ENCODE measurements at places on chromosomes 3 and 15.

DNA sequence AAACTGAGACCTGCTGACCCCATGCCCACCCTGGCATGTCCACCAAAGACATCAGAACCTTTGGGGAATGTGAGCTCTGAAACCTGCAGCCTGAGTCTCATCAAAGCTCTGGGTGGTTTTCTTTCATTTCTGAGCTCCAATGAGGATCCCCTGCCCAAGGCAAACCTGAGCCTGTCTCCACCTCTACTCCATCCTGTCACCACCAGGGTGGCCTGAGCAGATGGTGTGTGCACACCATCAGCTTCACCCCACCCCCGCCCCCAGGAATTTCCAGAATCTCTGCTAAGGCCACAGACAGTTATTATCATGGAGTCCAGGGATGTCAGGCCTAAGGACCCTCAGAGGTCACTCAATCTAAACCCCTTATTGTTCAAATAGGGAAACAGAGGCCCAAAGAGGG is 1.3 kb downstream of the XIRP1 start:
- no peak for DNase-seq

- DNase-seq = no peak
Observed at GRCh38 chr15:38085114-38085513, 150.7 kb downstream of the TMCO5A start.

- DNase-seq = no peak
Observed at GRCh38 chr3:106305882-106306435, 437.1 kb upstream of the CBLB start.

GRCh38 chr15:78625606-78626280 is 4.9 kb upstream of the CHRNA3 start:
- DNase-seq = no peak

- DNase-seq = no peak
Observed at GRCh38 chr3:33900809-33901505, 102.5 kb downstream of the PDCD6IP start.

Measured in Daoy (cell line).